ENCODE measurements at places on chromosomes 1 and 21.

GRCh38 chr1:119714583-119714982 is 2.8 kb downstream of the PHGDH start:
- no peak for DNase-seq

DNA sequence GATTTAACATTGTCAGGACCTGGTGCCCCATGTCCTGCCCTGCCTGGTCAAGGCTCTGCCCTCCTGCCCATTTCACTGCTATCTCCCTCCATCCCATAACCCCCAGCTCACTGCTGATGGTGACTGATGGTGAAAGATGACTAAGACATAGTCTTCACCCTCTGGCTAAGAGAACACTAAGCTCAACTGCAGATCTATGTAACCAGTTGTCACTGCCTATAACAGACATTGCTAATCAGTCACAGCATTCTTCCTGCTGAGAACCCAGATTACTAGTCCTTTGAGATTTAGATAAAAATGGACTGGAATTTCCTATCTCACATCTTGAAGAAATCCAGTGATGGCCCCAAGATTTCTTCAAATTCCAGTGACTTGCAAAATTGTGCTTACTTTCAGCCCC is 8.0 kb upstream of the ZNF362 start:
- DNase-seq = no peak

DNA sequence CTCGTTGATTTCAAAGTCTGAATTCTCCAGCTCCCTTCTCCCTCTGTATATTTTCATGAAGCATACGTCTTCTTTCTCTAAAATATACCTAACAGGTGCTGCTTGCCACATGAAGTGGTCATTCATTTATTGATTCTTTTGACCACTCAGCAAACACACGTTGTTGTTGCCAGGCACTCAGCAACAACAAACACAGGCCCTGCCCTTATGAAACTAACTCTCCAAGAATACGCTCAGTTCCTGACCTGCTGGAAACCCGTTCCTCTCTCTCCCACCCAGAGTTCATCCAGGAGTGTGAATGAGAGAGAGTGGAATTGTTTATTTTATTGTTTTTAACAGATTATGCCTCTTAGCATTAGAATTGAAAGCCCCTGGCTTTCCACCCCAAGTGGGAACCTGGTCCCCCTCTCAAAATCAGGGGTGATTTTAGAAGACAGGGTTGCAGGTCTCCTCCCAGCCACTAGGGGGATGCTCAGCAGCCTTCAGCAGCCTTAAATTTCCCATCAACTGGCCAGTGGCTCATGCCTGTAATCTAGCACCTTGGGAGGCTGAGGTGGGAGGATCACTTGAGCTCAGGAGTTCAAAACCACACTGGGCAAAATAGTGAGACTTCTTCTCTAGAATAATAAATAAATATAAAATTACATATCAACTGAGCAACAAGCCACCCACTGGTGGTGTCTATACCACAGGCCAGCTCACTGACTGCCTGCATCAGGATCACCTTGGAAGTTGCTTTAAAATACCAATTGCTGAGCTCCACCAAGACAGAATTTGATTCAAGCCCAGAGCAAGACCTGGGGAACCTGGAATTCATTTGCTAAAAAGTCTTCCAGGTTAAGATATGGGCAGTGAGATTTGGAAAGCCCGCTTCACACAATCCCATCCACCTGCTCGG is 181.0 kb upstream of the KLHDC7A start:
- no peak for DNase-seq

- DNase-seq = no peak
Measured at GRCh38 chr1:173201969-173202368, 5.2 kb downstream of the TNFSF4 start.

GRCh38 chr1:78375996-78376395 is 114.8 kb upstream of the PTGFR start:
- DNase-seq = no peak

GRCh38 chr1:93578911-93579825 is 102.5 kb downstream of the BCAR3 start:
- DNase-seq = no peak

DNA sequence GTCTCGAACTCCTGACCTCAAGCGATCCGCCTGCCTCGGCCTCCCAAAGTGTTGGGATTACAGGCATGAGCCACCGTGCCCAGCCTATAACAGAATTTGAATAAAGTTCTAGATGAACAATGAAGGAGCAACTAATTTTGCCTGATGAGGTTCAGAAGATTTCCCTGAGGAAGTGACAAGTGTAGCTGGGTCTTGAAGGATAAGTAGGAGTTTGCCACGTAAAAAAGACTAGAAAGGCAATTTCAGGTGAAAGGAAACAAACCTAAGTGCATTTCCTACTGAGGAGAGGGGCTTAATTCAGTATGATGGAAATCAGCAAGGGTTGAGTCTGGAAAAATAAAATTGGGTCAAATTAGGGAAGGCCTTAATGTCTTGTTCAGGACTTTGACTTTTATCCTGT is 18.6 kb upstream of the DMRTB1 start:
- DNase-seq = no peak

DNA sequence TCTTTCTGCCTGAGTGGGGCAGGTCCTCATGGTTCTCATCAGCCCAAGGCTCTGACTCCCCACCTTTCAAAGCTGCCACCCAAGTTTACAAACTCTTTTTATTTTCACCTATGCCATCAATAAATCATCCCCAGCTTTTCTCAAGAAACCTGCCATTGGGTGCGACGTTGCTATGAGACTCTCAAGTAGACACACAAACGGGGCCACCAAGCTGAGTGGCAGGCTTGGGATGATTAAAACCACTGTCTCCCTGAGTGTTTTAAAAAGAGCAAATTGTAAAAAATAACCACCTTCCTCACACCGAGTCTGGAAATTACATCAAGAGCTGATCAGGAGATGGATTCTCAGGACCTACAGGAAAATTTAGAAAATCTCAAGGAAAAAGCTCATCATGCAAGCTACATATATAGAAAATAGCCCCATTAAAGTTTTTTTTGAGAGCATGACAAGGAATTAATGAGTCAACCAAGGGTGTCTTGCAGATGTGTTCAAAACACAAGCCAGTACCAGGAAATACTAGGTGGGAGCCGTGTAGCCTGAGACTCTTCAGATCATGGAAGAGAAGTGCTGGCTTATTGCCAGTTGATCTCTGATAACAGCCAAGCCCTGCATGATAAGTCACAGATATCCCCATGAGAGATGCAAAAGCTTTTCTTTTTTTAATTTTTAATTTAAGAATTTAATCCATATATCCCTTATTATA is 158.4 kb upstream of the BACE2 start:
- no peak for DNase-seq

DNA sequence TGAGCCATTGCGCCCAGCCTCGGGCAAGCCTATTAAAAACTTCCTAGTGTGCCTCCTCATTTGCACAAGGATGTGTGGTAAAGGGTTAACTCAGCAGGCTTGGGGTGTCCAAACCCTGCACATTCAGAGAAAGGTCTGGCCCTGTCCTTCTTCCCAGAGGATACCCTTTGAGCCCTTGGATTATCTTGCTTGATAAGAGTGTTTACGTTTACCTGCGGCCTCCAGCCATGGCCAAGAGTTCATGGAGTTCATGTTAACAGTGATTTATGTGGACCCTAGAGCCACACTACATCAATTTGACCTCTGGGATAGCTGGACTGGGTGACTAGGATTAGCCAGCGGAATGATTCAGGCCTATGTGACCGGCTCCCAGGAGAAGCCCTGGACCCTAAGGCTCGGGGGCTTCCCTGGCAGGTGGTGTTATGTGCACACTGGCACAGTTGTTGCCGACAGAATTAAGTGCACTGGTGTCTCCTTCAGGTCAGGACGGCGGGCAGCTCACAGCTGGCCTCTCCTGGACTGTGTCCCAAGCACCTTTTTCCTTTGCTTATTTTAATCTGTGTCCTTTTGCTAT is 7.7 kb upstream of the TCP10L start:
- DNase-seq = no peak

GRCh38 chr1:6580119-6580592 is 362 bp downstream of the ZBTB48 start:
- DNase-seq = no peak

GRCh38 chr21:41611966-41612606 is 104.1 kb upstream of the TMPRSS2 start:
- no peak for DNase-seq

DNA sequence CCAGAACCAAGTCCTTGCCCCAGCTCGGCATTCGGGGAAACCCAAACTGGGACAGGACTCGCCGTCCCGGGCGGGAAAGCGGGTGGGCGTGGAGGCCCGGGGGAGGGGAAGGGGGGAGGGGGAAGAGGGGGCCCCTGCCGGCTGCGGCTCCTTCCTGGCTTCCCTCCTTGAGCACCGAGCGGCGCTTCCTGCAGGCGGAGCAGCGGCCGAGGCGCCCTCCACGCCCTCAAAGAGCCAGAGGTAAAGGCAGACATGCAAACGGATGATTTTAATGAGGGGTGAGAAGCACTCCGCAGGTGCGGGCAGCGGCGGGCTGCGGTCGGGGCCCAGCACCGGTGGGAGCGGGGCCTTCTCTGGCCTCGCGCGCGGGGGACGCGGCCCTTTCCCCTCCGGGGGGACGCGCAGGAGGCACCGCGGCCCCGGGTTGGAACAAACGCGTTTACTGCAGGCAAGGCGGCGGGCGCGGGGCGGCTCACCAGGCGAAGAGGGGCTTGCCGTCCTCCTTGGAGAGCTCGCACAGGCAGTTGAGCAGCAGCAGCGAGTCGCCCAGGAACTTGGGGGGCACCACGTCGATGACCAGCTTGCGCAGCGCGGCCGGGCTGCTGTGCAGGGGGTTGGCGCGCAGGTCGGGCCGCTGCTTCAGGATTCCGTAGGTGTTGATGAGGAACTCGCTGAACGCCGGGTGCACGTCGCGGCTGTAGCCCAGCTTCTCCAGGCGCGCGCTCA is 5.7 kb upstream of the FTCD start:
- DNase-seq = no peak

- DNase-seq = no peak
Measured at GRCh38 chr1:28172713-28173150, 3.8 kb downstream of the PTAFR start.

- DNase-seq = no peak
Measured at GRCh38 chr1:165451691-165452090, 6.8 kb upstream of the RXRG start.

DNA sequence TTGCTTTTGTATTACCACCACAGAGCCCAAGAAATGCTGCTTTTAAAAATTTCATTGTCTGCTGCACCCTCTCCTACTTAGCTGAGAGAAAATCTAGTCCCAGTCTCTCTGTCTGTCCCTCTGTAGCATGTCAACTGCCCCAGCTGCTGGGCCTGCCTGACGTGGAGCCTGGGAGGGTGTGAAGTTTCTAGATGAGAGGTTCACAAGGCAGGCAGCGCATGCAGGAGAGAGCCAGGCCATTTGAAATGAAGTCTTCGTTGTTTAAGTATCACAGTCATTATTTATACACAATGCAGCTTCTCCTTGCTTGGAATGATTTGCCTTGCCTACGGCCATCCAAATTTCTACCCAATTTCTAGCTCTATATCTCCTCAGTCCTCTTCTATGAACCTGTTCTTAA is 306.8 kb upstream of the PLXNA2 start:
- DNase-seq = no peak

- no peak for DNase-seq
Measured at GRCh38 chr1:237139732-237140131, 97.7 kb downstream of the RYR2 start.

DNA sequence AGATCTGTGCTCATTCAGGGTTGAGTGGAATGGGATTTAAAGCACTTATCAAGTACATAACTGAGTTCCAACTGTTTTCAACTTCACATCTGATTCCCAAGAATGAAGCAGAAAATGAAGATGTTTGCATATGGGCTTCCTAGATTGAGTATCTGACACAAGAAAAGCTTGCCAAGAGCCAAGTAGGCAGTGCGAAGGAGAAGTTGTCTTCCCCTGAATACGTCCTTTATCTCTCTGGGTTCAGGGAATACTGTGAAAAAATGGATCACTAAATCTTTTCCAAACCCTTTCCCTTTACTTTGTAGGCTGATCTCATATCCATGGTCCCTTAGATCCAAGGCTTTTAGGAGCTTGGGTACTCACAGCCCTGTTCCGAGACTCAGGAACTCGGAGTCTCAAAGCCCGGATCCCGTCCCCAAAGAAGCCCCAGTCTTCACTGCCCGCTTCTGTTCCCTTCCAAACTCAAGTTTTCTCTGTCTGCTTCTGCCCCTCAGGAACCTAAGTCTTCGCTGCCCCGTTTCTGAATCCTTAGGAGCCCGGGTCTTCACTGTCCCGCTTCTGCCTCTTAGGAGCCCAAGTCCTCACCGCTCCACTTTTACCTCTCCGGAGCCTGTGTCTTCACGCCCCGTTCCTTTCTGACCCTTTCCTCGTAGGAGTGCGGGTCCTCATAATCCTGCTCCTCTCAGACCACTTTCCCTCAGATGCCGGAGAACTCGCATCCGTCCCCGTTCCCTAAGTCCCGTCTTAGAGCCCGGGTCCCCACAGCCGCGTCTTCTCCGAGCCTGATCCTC is 616 bp downstream of the TAF12 start:
- DNase-seq = no peak

DNA sequence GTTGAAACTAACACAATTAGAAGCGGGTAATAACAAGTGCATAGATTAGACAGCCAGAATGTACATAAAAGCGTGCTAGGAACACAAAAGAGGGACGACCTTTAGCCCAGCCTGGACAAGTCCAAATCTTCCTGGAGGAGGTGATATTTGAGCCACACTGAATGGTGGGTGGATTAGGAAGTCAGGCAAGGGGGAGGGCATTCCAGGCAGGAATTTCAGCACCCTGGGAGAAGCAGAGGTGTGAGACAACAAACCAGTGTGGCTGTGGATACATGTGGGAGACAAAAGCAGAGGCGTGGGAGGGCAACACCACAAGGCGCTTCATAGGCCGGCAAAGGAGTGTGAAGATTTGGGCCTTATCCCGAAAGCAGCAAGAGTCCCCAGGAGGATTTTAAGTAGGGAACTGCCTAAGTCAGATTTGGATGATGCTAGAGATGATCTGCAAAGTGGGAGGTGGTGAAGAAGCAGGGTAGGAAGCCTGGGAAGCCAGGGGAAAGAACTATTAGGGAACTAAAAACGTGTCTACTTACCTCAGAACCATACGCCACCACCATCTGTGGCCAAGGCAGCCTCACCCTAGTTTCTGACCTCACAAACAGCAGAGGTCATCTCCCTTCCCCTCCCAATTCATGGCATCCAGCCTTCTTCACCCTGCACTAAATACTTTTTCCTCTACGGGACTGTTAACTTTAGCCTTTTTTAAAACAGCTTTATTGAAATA is 81.8 kb downstream of the GLUL start:
- DNase-seq = no peak

GRCh38 chr1:37945743-37946702 is 830 bp downstream of the INPP5B start:
- DNase-seq = peak; percentile 9

- no peak for DNase-seq
Measured at GRCh38 chr1:82001345-82001744, 200.6 kb downstream of the ADGRL2 start.

GRCh38 chr1:6898974-6899539 is 113.8 kb downstream of the CAMTA1 start:
- no peak for DNase-seq

Data from kidney epithelial cell (primary cell).